ENCODE measurements at places on chromosomes 5 and 9.

DNA sequence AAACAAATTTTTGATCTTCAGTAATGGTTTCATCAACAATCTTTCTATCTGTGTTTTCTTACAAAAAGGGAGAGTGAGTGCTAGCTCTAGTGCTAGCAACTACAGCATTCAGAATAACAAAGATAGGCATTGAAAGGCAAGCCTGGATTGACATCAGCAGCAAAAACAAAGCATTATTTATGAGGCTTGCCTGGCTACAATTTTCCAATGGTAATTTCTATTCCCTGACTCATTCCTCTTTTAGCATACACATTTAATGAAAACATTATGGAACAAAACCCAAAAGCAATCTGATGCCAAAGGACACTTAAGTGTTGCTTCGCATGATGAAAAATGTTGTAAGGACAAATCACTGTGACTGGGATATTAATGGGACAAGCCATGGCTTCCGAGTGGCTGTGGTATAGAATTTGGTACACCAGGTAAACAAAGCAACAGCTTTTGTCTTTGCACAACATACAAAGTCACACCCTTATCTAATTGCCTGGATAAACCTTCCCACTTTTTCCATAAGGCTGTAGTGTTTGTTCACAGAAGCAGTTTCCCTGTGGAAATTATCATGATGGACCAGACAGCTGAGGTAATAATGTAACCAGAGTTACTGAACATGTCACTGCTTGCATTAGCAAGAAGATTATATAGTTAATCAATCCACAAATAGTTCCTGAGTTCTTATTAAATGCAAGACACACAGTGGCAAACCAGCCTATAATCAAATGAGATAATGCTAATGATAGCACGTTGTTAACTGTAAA is 179.8 kb upstream of the EDIL3 start:
- DNase-seq = no peak

DNA sequence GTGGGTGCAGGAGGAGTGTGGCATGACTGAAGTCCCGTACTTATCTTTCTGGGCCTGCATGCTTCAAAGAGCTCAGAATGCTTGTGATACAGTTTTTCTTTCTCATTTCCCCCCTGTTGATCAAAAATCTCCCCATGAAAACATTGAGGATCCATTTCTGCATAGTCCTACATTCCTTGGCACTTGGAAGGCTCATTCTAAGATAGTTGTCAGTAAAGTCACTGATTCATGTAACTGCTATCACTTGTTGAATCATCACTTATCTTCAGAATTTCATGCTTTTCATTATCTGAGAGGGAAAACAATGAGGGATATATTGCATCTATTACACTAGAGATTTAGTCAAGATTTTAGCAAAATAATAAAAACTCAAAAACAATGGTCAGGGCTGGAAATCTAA is 1953.1 kb upstream of the CDH6 start:
- DNase-seq = no peak

DNA sequence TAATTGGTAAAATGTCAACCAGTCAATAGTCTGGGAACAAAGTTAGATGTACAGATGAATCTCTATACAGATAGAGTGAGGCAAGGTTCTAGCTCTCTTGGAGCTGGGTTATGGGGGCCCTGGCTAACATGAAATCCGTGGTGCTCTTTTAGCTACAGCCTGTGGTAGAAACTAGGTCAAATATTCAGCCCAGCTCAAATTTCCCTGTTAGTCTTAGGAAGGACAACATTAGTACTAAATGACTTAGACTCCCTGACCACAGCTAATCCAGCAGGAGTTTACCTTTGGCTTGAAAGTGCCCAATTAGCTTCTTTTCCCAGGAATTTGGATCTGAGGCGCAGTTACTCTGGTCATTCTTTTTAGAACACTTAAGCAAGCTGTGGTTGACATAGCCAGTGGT is 170.5 kb downstream of the DMRTA1 start:
- no peak for DNase-seq

DNA sequence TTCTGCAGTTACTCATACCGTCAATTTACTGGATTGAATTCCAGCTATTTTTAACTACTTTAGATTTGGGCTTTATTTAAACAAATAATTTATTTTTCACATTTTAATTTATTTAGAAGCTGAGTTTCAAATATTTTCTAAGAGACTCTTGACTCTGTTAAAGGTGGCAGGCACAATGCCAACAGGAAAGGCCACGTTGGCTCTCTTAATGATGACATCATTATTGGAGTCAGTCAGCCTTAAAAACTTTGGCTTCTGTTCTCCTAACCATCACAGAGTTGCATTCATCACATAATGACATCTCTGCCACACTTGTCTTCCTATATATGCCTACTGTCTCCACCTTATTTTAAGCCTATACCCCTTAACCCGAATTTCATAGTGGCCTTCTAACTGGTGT is 172.3 kb upstream of the PLPPR1 start:
- DNase-seq = no peak

DNA sequence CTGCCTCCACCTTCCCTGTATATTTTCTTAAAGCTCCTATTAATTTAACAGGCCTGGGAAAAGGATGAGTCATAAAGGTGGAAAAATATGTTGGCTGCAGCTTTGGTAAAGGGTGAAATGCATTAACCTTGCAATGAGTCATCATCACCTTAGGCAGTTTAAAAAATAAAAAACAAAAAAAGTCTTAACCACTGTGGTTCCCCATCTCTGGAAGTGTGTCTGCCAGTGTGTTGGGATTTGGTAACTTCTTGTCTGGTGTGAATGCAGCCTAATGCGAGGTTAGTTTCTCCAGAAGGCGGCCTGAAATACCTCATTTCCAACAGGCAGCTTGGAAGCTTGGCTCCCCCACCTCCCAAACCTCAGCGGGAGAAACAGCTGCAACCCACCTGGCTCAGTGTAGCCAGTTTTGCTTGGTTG is 265.3 kb upstream of the GAS1 start:
- DNase-seq = no peak

- DNase-seq = no peak
Observed at GRCh38 chr5:141825241-141825671, 53.0 kb downstream of the PCDH1 start.

GRCh38 chr5:146048994-146049703 is 56.2 kb downstream of the PLAC8L1 start:
- no peak for DNase-seq

- no peak for DNase-seq
Observed at GRCh38 chr9:69071059-69071458, 35.5 kb downstream of the FXN start.

DNA sequence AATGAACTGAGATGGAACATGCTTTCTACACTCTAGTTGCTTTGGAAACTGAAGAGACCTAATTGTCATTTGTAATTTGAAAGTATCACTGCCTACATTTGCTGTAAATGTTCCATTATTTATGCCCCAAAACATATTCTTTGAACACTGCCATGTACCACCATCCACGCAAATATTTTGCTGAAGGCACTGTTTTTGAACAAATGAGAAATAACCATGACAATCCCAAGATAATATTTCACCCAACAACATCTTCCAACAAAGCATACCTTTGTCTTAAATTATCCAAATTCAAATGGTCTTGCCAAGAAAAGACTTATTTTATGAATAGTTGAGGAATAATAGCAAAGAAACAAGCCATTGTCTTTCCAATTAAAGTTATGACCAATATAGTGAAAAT is 356.2 kb downstream of the SEMA5A start:
- no peak for DNase-seq

- no peak for DNase-seq
Observed at GRCh38 chr5:79418276-79418675, 95.7 kb downstream of the HOMER1 start.

GRCh38 chr9:118418887-118419565 is 714.8 kb downstream of the TLR4 start:
- no peak for DNase-seq

DNA sequence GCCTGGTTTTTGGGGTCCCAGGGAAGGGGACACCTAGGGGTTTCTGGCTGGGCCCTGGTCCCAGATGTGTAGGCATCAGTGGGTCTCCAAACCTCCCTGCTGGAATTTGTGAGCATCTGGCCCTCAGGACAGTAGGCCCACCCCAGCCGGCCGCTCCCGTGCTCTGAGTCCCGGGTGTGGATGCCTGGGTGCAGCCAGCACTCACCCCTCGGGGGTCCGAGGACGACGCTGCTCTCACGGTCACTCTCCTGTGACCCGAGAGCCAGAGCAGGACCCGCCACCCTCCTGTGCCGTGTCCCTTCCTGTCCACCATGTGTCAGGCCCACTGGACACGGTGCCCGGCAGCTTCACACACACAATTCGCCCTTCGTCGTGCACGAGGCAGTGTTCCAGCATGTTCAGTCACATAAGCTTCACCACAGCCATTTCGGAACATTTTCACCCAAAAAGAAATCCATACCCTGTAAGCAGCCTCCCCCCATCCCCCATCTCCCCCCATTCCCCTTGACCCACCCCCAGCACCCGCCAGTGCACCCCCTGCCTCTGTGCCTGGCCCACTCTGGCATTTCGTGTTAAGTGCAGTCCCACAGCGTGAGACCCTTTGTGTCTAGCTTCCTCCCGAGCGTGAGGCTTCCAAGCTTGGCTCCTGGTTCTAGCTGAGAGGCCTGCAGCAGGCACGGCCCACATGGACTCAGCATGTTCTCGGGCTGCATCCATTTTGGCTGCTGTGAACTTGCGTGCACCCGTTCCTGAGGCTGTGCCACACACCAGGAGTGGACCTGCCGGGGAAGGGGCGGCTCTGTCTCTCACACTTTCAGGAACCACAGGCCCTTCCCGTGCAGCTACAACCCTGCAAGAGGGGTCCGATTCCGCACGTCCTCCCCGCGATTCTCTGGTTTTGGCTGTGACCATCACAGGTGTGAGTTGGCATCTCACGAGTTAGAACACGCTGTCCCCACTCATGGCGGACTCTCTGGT is 40.5 kb downstream of the NKD2 start:
- no peak for DNase-seq

GRCh38 chr9:130045725-130046450 is 2.9 kb upstream of the FNBP1 start:
- no peak for DNase-seq

DNA sequence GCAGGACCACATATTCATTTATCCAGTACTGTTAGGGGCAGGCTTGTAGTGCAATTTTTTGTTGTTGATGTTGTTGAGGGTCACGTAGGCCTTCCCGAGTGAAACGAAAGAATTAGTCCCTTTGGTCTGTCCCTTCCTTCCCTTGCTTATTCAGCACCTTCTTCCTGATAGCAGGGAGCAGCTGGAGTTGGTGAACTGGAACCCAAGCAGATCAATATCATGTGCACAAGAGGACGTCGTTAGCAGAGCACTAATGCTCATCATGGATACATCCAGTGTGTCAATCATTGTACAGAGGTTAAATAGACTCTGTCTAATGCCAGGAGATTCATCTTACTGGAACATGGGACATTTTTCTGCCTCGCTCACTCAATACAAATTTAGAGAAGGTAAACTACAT is 33.0 kb upstream of the MAP1B start:
- no peak for DNase-seq

- DNase-seq = no peak
Observed at GRCh38 chr5:150499437-150499956, 8.4 kb upstream of the NDST1 start.

DNA sequence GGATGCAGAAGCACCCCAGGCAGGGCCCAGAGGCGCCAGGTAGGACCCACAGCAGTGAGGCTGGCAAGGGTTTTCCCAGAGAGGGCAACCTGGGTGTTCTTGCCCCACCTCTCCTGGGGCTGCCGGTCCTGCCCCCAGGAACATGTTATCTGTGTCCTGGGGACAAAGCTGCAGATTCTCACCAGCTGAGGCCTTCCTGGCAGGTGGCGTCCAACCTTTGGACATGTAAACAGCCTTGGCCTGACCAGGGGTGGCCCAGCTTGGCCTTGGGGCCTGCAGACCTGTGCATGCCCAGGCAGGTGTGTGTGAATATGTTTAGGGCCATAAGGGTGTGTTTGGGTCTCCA is 101.8 kb upstream of the LARP1 start:
- no peak for DNase-seq

DNA sequence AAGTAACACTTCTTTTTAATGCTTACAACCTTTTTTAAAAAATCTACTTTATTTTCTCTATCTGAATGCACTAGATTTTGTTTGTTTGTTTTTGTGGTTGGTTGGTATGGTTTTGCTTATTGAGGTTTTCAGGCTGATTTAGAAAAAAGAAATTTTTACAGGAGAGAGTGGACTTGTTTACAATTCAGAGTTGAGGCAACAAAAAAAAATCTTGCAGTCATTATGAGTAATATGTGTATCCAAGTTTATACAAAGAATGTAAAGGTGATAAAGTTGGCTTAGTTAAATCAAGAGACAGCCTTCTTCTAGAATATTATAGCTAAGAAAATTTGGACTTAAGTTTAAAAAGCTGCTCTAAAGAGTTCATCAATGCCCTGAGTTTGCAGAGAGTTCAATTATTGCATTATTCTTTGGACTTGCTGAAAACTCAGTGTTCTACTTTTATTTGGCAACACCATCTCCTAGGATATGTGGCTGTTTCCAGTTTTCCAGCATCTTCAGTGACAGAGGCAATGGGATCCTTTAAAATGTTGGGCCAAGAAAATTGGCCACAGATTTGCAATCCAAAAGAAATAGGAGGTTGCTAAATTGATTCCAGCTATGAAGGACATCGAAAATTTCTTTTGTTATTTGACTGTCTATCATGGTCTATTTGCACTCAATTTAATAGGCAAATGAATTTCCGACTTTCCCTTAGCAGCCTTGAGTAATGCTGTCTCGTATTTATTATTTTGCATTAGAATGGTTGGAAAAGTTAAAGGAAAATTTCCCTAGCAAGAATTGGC is 10.7 kb downstream of the STK32A start:
- DNase-seq = no peak

DNA sequence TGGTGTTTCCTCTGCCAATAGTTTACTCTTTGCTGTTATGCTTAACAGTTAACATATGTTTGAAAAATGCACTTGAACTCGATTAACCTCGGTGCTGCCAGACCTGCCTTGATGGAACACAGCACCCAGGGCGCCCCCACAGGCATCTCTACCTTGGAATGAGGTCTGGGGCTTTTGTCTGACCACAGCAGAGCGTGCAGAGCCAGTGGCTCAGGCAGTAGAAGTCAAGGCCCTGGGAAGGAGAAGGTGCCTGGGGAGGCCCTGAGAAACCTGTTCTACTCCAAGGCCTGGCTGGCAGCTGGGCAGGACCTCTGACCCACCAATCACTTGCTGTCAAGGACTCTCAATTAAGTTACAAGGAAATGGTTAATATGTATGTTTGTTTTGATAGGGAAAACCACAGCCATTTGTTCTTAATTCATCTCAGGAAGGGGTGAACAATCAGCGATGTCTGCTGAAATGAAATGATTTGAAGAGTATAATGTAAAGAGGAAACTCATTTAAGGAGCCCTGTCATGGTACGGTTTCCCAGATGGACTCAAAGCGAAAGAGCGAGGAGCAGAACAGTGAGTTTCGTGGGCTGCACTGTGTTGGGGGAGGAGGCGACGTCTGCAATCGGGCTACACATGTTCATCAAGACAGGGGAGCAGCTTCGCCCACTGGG is 21.9 kb downstream of the MACROH2A1 start:
- no peak for DNase-seq

DNA sequence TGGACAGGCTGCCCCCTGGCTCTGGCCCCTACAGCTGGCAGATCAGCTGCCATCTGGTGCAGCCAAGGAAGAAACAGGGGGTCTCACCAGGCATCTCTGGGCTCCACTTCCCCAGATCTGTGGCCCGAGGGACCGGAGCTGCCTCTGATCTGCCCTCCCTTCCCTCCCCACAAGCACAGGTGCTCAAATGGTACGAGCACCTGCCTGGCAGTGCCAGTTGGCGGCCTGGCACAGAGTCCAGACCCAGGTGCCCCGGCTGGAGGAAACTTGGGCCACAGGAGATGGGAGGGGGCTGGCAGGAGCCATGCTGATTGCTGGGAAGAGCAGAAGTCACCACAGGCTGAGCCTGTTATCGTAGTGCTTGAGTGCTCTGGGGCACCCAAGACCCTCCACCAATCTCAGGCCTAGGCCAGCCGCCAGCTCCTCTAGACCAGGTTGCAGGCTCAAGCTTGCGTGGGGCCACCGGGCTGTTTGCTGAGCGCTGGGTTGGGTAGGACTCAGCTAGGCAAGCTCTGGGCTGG is 5.0 kb upstream of the CAMK2A start:
- no peak for DNase-seq
